ENCODE measurements at places on chromosomes 7 and 10. TPM values are rescaled to one million over a fixed set of nuclear protein-coding genes. Genes with fewer than 3 reads are reported as not detected.

GRCh38 chr7:94578614-94579013 lies 69.0 kb downstream of the CASD1 start:
- no peak overlapping the region for H3K27ac ChIP-seq
- H3K4me1 ChIP-seq: peaks cover 27% of the 10 kb centered on the region
- H3K36me3 ChIP-seq: peaks cover under 1% of the 10 kb centered on the region
- no peak overlapping the region for H3K4me3 ChIP-seq

GRCh38 chr10:31456468-31456867 lies 137.5 kb downstream of the ZEB1 start:
- H3K4me3 ChIP-seq: no peak overlapping the region
- H3K36me3 ChIP-seq: peaks cover 5% of the 10 kb centered on the region
- H3K27me3 ChIP-seq: no peaks in the 10 kb centered on the region
- H3K4me1 ChIP-seq: no peaks in the 10 kb centered on the region
- no peak for DNase-seq

GRCh38 chr7:17307558-17307957 lies 9.1 kb downstream of the AHR start:
- H3K36me3 ChIP-seq: no peaks in the 10 kb centered on the region
- H3K4me3 ChIP-seq: no peak overlapping the region
- H3K4me1 ChIP-seq: no peaks in the 10 kb centered on the region
- no peak overlapping the region for H3K27ac ChIP-seq
- no peaks in the 10 kb centered on the region for H3K27me3 ChIP-seq

DNA sequence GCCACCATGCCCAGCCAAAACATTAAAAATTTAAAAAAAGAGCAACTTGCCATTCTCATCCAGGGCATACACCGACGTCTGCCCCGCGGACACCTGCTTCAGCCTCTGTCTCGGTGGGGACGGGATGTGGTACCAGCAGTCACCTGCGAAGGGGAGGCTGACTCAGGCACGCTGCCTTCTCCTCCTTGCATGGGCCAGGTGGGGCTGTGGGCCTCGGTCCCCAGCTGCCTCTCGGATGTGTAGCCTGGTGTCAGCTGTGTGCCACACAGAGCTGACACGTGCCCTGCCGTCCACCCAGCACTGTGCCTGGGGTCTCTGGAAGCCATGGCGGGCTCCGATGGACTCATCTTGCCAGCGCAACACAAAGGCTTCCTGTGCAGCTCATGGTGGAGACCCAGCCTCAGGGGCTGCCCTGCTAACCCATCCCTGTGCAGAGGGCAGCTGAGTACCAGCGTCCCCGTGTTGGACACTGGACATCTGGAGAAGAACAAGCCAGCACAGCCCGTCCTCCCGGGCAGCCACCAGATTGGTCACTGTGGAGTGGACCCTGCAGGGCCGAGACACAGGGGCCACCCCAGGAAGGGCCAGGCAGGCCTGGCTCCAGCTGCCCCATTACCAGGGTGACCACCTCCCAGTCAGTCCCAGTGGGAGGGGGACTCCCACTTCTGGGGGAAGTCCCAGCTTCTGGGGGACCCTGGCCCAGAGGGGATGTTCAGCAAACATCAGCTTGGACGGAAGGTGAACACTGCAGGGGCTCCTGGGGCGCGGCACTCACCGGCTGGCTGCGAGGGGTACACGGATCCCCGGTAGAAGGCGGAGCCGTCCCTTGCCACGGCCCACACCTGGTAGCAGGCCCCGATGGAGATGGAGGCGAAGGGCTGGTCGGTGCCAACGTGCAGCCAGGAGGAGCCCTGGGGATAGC lies 10.6 kb downstream of the BHLHA15 start:
- H3K36me3 ChIP-seq: no peaks in the 10 kb centered on the region
- no peak overlapping the region for H3K4me3 ChIP-seq
- DNase-seq: no peak
- no peak overlapping the region for H3K27ac ChIP-seq
- peaks cover 5% of the 10 kb centered on the region for H3K4me1 ChIP-seq
- no peaks in the 10 kb centered on the region for H3K27me3 ChIP-seq

DNA sequence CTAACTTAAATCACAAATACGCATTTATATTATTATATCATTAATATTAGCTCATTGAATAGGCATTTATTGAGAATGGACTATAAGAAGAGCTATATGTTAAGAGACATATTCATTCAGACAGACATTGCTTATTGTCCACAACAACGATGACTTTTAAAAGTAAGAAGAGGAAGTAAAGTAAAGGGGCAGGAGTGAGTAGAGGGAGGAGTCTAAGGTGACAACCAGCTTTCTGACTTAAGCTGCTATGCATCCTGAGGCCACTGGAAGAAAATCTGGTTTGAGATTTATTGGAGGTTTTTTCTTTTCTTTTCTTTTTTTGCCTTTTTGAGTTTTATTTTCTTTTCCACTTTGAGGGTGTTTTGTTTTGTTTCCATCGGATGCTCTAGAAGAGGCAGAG lies 723.5 kb downstream of the GRM8 start:
- H3K4me1 ChIP-seq: no peaks in the 10 kb centered on the region
- no peak overlapping the region for H3K27ac ChIP-seq
- H3K4me3 ChIP-seq: no peak overlapping the region
- no peaks in the 10 kb centered on the region for H3K36me3 ChIP-seq
- H3K27me3 ChIP-seq: no peaks in the 10 kb centered on the region
- no peak for DNase-seq

DNA sequence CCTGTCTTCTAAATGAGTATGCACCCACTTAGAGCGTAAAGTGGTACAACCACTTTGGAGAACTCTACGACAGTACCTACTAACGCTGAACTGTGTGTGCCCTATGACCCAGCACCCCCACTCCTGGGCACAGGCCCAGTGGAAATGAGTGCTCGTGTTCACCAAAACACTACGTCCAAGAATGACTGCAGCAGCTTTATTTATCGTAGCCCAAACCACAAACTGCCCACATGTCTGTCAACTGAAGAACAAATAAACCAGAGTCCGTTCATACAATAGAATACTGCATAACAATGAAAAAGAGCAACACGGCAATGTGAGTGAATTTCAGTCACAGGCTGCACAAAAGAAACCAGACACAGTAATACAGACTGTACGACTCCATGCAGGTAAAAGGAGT lies 35.4 kb downstream of the TLL2 start:
- H3K4me3 ChIP-seq: no peak overlapping the region
- no peak for DNase-seq
- no peaks in the 10 kb centered on the region for H3K27me3 ChIP-seq
- no peak overlapping the region for H3K27ac ChIP-seq
- no peaks in the 10 kb centered on the region for H3K36me3 ChIP-seq
- no peaks in the 10 kb centered on the region for H3K4me1 ChIP-seq

- no peaks in the 10 kb centered on the region for H3K36me3 ChIP-seq
- H3K27me3 ChIP-seq: no peaks in the 10 kb centered on the region
- H3K4me3 ChIP-seq: no peak overlapping the region
- DNase-seq: no peak
Measured at GRCh38 chr10:132359305-132360040, 27.5 kb downstream of the LRRC27 start.

- no peak for DNase-seq
- H3K4me1 ChIP-seq: peaks cover 2% of the 10 kb centered on the region
- H3K4me3 ChIP-seq: no peak overlapping the region
- no peaks in the 10 kb centered on the region for H3K36me3 ChIP-seq
- H3K27ac ChIP-seq: no peak overlapping the region
Measured at GRCh38 chr10:133100706-133101415, 13.1 kb downstream of the ADGRA1 start.

DNA sequence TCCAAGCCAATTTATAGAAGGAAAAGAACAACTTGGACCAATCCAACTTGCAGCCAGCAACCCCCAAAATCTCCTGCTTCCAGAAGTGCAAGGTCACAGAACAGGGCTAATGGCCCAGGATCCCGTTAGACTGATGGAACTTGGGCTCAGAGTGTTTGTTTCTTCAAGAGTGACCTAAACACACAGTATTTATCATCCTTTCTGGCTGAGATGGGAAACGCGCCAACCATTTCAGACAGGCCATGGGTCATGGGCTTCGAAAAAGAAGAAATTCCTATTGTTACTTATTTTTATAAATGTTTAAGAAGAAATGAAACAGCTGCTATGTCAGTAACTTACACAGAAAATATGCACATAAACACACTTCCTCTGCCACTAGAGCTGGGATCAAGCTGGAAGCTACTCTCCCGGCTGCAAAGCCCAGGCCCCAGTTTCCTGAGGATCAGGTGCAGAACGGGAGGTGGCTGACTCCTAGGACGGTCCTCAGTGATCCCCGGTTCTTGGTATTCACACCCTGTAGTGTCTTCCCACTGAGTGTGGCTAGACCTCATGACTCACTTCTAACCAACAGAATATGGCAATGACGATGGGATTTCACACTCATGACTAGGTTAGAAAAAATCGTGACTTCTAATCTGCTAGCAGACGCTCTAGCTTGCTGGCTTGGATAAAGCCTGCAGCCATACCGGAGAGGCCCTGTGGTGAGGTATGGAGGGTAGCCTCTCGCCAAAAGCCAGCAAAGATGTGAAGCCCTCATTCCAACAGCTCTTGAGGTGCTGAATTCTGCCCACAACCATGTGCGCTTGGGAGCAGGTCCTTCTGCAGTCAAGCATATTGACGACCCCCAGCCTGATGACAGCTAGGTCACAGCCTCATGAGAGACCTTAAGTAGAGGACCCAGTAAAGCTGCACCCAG lies 60.2 kb downstream of the CHST15 start:
- no peak overlapping the region for H3K27ac ChIP-seq
- DNase-seq: no peak
- H3K4me1 ChIP-seq: no peaks in the 10 kb centered on the region
- no peaks in the 10 kb centered on the region for H3K27me3 ChIP-seq
- no peak overlapping the region for H3K4me3 ChIP-seq

TAS2R41 gene
- not detected for total RNA-seq

TRPV5 gene
- not detected for total RNA-seq

GCK gene
- total RNA-seq: not detected

CTNNA3 gene
- total RNA-seq: 2.7 TPM

ZNF479 gene
- not detected for total RNA-seq

ADAM12 gene
- 0.26 TPM for total RNA-seq

FAM24B gene
- total RNA-seq: 19.9 TPM
